Activated CD4-positive, alpha-beta T cell treated with anti-CD3 and anti-CD28 coated beads, Interleukin-2, amount 50 U/mL, for 1 hour (primary cell): ENCODE measurements at places on chromosomes 6 and 20.

- no peak for DNase-seq
These were observed 215.0 kb upstream of the SGK1 start for GRCh38 chr6:134532694-134533624.

DNA sequence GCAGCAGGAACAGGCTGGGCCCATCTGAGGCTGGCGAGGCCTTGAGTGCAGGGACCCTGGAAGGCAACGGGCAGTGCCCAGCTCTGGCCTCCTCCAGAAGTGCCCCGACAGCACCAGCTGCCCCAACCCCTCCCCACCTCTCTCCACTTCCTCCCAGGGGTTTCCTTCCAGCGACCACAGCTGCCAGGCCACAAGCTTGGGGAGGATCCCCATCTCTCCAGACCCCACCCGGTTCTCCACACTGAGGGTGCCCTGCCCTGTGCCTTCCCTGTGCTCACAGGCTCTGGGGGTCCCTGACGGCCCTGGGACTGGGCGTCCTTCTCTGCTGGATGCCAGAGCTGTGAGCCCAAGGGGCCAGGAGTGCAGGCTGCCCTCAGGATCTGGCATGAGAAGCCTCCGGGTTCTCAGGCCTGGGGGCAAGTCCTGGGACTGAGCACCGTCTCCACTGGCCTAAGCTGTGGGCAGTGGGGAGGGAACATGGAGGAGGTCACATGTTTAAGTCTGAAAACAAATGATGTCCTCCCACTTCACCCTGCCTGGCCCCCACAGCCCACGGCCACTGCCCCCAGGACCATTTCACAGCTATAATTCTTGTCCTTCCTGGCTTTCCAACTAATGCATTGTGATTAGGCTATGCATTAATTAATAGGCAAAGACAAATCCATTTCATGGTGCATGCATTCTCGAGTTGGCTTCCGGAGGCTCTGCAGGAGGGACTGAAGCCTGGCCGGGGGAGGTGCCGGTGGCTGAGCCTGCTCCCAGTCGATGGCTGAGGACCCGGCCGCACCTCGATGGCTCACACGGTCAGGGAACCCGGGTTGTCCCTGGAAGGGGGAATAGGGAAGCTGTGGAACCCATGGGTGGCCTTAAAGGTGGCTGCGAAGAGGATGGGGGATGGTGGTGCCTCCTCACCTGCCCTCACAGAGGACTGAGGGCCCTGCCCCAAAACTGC is 24.4 kb downstream of the BHLHE23 start:
- DNase-seq, result no peak

GRCh38 chr20:62487561-62488354 is 12.0 kb upstream of the GATA5 start:
- no peak for DNase-seq

DNA sequence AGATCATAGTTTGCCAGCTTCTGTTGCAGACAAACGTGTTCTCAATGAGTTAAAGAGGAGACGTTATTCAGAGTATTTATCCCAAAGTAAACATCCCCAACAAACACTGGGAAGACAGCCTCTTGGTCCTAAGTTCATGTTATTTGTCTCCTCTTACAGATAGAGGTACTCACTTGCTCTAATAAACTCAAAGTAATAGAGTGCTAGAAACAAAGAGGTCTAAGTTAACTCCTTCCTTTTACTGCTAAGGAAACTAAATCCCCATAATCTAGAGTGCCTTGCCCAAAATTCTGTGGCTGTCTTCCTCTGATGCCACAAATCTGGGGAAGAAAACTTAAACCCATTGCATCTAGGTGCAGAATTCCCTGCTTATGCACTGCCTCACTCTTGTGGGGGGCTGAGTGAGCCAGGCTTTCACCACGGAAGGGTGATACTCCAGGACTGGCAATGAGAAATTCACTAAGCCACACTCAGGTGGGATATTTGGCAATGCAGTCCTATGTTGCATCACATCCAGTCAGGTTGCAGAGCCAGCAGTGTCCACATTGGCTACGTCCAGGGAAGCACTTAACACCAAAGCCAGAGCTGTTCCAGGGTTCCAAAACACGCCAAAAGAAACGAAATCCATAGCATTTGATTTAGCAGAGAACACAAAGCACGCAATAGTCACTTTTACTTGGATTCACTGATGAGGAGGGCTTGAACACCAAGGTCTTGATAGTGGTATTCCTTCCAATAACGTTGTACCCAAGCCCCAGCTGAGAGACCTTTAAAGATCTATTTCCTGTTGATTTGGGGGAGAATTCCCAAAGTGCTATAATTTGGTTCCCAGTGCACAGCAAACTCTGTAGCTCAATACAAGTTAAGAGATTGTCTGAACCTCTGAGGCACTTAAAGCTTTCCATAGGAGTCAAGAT is 81.0 kb upstream of the FOXQ1 start:
- DNase-seq, result no peak

GRCh38 chr20:54619181-54619580 is 143.8 kb downstream of the DOK5 start:
- DNase-seq, result no peak

- no peak for DNase-seq
These were observed 4.1 kb upstream of the EFHC1 start for GRCh38 chr6:52415917-52416628.

GRCh38 chr20:13819885-13820645 is 35.2 kb downstream of the NDUFAF5 start:
- DNase-seq, result peak; percentile 2

DNA sequence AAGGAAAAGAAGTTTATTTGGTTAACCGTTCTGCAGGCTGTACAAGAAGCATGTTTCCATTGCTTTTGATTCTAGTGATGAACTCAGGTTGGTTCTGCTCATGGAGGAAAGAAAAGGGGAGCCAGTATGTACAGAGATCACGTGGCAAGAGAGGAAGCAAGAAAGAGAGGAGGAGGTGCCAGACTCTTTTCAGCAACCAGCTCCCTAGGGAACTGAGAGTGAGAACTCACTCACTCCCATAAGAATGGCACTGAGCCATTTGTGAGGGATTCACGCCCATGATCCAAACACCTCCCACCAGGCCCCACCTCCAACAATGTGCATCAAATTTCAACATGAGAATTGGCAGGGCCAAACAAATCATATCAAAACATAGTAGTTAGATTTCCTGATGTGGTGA is 649.1 kb downstream of the EPM2A start:
- no peak for DNase-seq

- DNase-seq, result peak; percentile 39
These were observed 622 bp downstream of the SS18L1 start for GRCh38 chr20:62143957-62144825.

GRCh38 chr6:129120856-129121638 is 238.1 kb downstream of the LAMA2 start:
- DNase-seq, result no peak

- no peak for DNase-seq
These were observed 1.2 kb downstream of the SYNCRIP start for GRCh38 chr6:85641522-85641896.

- DNase-seq, result no peak
These were observed 114.8 kb downstream of the MOXD1 start for GRCh38 chr6:132286298-132287019.

DNA sequence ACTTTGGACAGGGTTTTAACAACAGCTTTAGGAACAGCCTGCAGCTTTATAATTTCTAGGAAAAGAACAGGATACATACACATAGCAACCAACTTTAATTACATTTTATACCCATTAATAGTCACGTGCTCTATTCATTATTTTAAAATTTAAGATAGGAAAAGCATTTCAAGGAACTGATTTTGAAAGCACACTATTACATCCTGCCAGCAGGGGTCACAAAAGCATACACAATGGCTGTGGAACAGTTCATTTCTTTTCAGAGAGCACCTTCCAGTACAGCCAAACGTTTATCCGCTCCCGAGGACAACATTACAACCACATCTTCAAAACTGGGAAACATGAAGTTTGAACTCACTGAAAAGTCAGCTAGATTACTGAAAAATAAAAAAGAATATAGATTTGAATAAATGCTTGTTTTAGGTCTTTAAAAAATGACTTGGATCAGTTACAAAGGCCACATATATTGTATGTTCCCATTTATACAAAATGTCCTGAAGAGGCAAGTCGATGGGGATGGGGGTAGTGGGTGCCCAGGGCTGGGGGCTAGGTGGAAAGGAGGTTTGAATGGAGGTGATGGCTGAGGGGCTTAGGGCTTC is 104.6 kb upstream of the EXOC2 start:
- peak; percentile 9 for DNase-seq

DNA sequence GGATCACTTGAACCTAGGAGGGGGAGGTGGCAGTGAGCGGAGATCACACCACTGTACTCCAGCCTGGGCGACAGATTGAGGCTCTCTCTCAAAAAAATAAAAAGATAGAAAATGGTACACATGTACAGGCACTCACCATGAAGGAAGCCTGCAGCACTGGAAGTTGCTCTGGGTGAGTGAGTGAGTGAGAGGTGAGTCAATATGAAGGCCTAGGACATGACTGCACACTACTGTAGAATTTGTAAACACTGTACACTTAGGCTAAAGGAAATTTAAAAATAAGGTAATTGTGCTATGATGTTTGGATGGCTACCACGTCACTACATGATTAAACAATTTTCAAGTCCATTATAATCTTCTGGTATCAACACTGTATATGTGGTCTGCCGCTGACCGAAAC is 216.2 kb downstream of the FOXC1 start:
- no peak for DNase-seq

DNA sequence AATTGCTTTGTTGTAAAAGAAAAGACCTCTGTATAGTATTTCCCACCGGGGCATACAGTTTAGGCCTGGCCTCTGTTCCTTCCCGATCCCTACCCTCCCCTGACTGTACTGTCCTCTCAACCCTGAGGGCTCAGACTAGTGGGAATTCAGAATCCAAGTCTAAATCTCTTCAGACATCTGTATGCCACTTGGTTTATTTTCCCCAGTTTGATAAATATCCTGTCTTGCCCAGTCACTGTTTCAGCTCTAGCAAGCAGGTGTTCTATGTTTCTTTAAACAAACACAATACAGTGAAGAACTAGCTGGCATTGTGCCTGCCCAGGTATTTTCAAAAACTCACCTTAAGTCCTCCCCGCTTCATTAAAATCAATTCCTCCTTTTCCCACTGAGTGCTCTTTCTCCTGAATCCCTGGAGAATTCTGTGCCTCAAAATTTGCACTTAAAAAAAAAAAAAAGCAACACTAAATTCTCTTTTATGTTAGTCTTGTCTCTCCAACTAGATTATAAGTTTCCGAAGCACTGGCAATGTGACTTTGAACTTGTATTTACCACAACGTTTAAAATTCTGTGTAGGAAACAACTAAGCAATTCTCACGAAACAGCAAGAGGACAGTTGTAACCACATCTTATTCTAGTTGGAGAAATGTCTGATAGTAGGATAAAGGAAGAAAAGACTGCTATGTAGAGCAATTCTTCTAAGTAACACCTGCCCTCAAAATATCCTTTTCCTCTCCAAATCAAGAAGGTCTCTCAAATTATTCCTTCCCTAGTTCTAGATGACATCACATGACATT is 112.0 kb upstream of the CARMIL1 start:
- no peak for DNase-seq

GRCh38 chr6:75201901-75202672 is 3.8 kb downstream of the COL12A1 start:
- no peak for DNase-seq

DNA sequence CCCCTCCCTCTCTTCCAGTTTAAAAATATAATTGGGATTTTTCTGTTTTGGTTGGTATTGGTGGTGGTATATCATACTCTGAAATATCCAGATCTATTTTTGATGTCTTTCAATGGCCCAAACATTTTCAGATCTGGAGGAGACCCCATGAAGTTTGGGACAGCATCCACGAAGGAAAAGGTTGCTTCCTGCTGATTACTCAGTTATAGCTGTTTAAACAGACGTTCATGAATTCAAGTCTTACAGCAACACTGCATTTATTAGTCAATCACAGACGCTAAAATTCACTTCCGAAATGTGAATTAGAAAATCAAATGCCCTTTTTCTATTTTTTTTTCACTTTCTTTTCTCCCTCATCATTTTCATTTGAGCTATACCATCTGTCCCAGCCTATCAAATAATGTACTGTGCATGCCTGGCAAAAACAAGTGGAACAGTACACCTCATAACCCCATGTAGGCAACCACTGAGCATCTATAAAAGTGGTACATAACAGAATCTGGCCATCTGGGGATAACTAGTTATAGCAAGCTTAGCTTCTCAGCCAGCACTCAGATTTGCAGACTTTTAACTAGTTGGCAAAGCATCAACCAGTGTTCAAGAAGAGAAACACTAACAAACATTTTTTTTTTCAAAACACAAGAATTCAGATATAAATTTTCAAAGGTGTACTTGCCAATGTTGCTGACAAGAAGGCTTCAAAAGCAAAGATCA is 124.5 kb downstream of the HIVEP2 start:
- no peak for DNase-seq

DNA sequence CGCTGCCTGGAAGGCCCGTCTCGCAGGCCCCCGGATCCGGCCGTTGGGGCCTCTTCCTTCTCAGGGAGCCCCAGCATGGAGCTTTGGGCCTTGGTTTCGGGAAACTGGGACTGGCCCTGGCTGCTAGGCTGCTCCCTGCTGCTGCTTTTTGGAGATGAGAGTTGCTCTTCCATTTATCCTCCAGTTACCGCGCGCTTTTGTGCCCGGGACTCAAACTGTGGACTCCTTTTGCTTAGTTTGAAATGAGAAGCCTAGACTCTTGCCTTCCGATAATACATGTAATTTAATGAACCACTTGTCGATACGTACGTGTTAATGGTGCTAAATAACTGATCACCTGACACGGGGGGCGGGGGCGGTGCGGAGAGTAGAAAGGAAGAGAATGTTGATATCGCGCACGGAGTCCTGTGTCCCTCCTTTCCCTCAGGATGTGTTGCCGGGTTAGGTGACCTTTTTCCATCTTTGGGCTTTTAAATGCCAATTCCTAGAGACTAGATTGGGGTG is 968 bp downstream of the PHF3 start:
- DNase-seq, result peak; percentile 53

DNA sequence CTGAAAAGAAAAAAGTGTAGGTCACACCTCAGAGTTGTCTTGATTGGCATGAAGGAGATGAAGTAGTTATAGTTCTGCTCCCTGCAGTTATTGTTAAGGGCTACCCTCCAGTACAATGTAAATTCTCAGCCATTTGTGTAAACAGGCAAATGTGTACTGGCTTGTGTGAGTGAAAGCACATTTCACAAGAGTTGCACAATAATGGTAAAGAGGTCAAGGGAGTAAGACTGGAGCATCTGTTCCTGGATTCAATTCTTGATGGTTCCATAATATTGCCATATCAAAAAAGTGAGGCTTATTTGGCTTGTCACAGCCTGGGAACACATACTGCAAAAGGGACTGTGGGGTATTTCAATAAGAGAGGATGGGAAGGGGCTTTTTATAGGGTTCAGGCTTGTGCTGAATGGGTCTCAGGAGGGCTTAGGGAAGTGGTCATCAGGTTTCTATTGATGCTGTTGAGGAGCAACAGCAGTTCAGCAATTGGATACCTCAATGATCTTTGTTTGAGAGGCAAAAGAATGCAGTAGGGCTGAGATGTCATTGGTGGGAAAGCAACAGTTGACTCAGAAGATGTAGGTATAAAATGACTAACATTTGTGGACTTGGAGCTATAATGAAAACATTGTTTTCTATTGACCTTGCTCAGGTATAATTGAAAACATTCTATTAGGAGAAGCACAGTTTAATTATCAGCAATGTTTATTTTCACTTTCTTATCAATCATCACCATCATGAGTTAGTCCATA is 402.6 kb downstream of the BCKDHB start:
- no peak for DNase-seq
